ENCODE measurements at places on chromosomes 5 and 9. TPM values are rescaled to one million over a fixed set of nuclear protein-coding genes. Genes with fewer than 3 reads are reported as not detected.

Gene ANGPTL2
- total RNA-seq, result 55.8 TPM

Gene RASGRF2
- total RNA-seq, result 3.5 TPM

Gene UCK1
- total RNA-seq, result 37.8 TPM

Gene BAAT
- not detected for total RNA-seq

Gene ATP10B
- total RNA-seq, result not detected

Gene BRINP1
- total RNA-seq, result 0.78 TPM

Gene OR13C9
- not detected for total RNA-seq

Gene CACFD1
- total RNA-seq, result 11.9 TPM

Gene ECM2
- 7.3 TPM for total RNA-seq

Gene FGD3
- total RNA-seq, result 2.2 TPM

- no peak for DNase-seq
Observed at GRCh38 chr9:76588316-76588715, 129.3 kb downstream of the GCNT1 start.

DNA sequence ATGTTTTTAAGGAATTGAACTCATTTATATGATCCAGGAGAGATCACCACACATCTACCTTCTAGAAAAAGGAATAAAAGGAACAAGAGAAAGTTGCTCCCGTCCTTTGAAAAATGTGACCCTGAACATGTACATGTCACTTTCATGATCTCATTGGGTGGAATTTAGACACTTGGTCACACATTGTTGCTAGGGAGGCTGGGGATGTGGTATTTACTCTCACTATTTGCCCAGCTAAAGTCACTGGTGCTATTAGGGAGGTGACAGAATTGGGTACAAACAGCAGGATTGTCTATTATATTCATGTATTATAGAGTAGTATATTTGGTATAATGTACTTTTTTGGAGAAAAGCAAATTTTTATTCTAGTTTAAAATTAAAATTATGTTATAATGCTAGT, 2.1 kb upstream of the CDH10 start:
- DNase-seq, result no peak

- no peak for DNase-seq
Observed at GRCh38 chr5:8685704-8686103, 816.8 kb downstream of the MTRR start.

GRCh38 chr9:87502391-87503221, 4.9 kb downstream of the DAPK1 start:
- no peak for DNase-seq

DNA sequence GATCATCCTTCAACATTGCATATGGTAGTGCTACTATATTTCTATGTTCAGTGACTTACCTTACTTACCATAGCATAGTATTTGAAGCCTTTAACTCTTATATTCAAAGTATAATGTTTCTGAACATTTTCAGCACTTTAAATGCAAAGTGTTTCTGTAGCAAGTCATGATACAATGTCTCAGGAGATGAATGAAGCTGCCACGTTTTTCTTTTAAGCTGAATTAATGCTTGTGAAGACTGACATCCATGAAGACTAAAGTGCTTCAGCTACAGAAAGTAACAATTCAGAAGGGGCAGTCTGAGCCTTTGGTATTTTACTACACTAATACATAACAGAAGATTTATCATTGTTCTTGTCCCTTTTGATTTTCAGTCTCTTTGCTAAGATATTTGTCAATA, 709.1 kb upstream of the ARRDC3 start:
- DNase-seq, result no peak

GRCh38 chr5:106822851-106823250, 847.9 kb downstream of the EFNA5 start:
- no peak for DNase-seq

DNA sequence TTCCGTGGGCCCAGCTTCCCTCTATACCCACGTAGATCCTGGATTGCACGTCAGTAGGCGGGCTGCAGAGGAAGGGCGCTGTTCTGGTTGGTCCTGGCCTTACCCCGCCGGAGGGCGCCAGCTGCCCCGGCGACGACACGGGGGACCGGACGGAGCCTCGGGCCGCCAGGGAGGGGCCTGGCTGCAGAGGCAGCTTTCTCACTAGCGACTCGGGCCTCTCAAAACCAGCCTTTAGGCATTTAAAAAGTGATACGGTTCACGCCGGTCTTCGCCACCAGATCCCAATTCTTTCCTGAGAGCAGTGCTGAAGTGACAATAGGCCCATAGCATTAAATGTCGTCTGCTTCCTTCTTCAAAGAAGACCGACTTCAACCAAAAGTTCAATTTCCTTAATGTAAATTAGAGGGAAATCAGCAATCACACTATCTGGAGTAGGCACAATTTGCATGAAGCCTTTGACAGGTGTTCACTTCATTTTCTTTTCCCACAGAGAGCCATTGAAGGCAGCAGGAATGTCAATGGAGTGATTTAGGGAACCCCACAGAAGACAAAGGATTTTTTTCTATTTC, 17.6 kb upstream of the UBE2D2 start:
- peak; percentile 75 for DNase-seq

GRCh38 chr9:76537150-76537646, 78.2 kb downstream of the GCNT1 start:
- DNase-seq, result peak; percentile 64

DNA sequence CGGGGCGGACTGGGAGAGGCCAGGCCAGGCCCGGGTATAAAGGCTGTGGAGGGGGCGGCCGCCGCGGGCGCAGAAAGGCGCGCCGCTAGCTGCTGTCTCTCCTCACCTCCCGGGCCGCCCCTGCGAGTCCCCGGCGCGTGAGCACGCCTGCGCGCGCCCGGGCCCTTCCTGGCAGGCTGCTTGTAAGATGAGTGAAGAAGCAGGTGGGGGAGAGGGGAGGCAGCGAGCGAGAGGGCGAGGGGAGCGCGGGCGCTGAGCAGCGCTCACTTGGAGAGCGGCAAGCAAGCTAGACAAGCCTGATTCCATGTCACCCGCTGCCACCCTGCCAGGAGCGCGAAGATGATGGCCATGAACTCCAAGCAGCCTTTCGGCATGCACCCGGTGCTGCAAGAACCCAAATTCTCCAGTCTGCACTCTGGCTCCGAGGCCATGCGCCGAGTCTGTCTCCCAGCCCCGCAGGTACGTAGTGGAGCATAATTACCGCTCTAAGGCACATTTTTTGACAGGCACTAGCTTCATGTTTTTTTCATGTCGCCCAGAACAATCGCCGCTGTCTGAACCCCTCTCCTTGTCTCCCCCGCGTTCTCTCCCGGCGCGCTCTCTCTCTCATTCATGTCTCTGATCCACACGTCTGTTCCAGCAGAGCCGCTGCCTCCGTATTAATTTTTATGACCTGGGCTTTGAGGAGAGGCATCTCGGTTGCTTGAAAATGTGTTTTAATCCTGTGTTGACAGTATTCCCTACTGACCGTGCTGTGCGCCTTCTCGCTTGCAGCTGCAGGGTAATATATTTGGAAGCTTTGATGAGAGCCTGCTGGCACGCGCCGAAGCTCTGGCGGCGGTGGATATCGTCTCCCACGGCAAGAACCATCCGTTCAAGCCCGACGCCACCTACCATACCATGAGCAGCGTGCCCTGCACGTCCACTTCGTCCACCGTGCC, at the start of gene POU4F3:
TSS of gene POU4F3 (plus strand) at position 66 of the 941 bp plus-strand sequence. CDS start at position 340, 274 bp downstream.
- DNase-seq, result no peak

- no peak for DNase-seq
Observed at GRCh38 chr9:134871697-134872340, 8.8 kb upstream of the FCN2 start.

GRCh38 chr9:98973171-98973570, 29.5 kb downstream of the COL15A1 start:
- DNase-seq, result no peak

DNA sequence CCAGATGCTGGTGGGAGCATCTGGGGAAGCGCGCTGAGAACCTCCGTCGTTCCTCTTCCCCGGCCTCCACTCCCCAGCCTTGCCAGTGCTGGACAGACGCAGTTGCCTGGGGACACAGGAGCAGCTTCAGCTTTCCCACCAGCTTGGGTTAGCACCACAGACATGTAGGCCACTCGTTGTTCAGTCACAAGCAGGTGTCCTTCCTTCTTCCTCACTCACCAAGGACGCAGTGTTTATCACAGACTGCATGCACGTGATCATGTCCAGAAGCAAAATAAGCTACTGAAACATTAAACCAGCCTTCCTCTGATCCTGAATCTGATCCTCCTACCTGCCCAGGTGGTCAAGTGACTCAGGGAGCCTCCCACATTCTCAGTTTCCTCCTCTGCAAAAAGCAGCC, 232.9 kb downstream of the SYK start:
- no peak for DNase-seq

GRCh38 chr9:16213781-16214515, 656.5 kb downstream of the BNC2 start:
- peak; percentile 85 for DNase-seq

DNA sequence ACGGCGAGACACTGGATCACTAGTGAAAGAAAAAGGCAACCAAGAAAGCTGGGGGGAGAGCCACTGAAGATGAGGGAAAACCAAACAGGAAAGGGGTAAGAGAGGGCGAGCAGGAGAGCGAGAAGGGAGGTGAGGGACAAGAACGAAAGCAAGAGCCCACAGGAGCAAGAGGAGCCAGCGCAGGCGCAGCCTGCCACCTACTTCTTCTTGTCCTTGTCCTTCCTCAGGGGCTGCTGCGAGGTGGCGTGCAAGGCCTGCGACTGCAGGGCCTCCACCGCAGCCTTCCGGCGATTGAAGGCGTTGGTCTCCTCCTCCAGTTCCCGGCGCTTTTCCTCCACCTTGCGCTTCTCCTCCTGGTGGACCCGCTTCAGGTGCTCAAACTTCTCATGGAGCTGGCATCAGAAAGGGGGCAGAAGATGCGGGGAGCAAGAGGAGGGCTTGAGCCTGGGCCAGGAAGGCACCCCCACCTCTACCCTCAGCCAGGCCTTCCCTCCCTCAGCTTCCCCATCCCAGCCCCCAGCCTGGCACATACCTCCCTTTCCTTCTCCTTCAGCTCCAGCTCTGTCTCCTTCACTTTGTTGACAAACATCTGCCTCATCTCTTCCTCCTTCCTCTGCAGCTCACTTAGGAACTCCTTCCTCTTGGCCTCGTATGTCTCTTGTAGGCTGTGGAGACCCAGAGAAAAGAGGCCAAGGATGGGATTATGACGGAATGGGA, 13.5 kb downstream of the CCNI2 start:
- DNase-seq, result peak; percentile 30

GRCh38 chr9:123978981-123979380, 32.6 kb upstream of the LHX2 start:
- no peak for DNase-seq

DNA sequence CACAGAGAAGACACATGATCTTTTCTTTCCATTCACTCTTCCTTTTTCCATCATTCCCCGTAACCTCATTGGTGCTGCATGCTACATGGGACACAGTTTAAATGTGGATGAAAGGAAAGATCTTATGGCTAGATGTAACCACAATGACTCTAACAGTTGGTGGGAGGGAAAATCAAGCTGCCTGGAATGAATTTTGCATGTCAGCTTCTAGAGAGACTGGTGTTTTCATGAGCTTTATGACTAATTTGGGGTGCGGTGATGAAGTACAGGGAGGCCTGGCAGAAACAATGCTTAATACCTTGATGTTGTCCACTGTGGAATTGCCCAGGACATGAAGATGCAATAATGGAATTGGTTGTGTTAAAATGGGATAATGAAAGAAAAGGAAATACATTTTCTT, 55.9 kb upstream of the MYO10 start:
- DNase-seq, result no peak

DNA sequence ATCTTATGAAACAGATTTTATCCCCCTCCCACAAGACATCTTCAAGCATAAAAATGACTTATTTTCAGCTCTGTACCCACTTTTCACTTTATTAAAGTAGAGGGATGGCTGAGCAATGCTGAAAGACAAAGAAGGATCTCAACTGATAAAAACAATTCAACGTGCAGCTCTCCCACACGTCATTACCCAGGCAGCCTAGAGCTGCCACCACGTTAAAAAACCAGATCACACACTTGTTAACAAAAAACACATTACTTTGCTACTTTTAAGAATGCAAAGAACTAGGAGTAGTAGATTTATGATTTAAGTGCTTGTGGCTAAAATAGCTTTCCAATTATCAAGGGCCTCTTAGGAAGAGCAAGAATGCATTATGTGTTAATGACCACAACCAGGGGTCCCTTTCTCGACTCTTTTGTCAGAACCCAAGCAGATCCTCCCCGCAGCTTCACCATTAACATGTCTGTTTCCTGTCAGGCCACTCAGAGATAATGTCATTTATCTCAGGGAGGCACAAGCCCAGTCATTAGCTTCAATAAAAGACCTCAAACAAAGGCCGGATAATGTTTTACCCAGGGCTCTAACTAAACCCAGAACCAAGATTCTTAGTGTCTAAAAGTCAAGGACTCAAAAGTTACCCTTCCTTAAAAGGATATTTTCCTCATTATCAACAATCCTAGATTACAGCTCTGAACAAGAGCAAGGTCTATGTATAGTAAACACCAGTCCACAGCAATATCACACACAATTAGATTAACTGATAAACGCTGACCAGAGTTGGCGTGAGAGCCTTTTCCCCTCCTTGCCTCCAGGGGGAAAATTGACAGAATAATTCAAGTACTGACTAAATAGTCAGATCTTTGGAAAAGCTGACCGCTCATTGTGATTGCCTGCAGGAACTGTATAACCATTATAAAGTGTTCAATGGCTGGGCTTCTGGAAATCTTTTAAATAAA, 7.5 kb downstream of the ZNF608 start:
- no peak for DNase-seq
